ENCODE measurements at places on chromosomes 6 and 20.

DNA sequence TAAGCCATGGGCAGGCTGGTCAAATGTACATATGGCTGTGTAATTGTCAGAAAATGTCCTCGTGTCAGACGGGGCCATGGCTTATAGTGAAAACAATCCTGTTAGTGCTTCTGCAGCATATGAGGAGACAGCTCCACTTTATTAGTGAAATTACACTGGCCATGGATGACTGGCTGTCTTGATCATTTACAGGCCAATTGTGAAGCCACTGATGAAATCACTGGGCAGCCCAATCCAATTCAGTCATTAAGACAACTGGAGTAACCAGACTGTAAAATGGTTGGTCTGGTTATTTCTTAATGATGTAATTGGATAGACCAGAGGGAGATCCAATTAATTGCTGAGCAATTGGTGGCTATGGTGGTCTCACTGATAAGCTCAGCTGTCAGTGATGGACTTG lies 749.5 kb downstream of the KIF16B start:
- DNase-seq: no peak

DNA sequence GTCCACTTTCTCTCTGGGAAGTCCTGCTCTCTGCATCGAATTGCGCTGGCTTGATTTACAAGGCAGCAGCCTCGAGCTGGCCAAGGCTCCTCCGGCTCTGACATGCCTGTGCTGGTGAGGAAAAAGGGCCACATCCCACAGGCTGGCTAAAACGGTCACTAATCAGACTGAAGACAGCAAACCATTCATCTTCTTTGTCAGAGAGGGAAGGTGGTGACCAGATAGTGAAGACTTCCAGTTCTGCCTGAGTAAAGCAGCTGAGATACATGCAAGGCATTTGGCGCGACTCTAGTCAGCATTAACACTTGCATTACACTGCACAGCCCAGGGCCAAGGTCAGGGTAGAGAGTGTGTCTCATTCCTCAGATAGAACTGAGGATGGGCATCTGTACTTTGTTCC lies 203.2 kb upstream of the MAP3K7 start:
- DNase-seq: no peak

- DNase-seq: no peak
These were observed 7.0 kb downstream of the KCNB1 start for GRCh38 chr20:49475292-49476015.

DNA sequence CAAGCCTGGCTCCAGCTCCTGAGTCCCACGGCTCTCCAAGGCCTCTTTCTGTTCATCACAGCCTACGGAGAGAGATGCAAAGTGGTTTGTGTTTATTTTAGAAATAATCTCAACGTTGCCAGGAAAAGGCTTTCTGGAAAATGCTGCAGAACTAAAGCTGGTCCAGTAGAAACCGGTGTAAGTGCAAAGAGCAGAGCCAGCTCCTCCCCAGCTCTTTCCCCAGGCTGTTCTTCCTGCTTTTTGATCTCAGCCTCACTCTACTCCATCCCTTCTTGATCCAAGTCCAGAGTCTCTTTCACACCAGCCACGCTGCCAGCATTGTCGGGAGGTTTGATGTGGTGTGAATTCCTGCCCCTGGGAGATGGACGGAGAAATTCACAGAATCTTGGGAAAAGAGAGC lies 69.8 kb downstream of the TMEM170B start:
- no peak for DNase-seq

DNA sequence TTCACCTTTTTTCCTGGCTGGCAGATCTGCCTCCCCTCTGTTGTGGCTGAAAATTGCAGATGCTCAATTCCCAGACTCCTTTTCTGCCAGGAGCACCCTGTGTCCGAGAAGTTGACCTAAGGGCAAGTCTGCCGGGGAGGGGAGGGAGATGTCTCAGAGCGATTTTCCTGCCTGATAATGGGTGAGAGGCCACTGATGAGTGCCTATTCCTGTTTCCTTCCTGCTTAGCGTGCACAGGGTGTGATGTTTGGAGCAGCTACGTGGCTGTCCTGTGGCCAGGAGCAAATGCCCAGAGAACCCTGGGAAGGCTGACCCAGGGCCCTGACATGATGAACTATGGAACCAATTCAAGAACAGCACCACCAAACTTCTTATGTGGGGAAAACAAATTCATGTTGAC lies 22.5 kb downstream of the SOX4 start:
- DNase-seq: no peak

All from CD4-positive, alpha-beta T cell (primary cell).